CD4-positive, alpha-beta T cell treated with Interleukin-17A for 1 hour (primary cell): ENCODE measurements at places on chromosomes 12 and 14.

- DNase-seq = no peak
These were observed 7.7 kb upstream of the ASB2 start for GRCh38 chr14:93984070-93984469.

- DNase-seq = no peak
These were observed 15.6 kb downstream of the JDP2 start for GRCh38 chr14:75443203-75443969.

- no peak for DNase-seq
These were observed 26.9 kb upstream of the IGF1 start for GRCh38 chr12:102507301-102507700.

DNA sequence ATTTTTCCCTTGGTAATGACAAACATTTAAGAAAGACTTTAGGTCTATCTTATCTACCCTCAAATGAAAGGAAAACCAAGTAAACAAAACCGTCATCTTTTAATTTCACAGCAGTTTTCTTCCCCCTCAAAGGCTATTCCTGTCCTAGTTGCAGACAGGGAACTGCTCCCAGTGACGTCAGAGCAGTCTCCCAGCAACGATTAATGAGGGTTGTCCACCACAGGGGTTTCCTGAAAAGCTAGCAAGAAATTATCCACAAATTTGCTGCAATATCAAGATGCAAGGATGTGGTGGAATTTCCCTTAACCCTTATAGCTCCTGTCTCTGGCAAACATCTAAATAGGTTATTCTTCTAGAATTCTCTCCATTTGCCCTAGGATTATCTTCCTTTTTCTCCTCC is 89.1 kb upstream of the STAC3 start:
- DNase-seq = peak; percentile 19
